AG10803 (cell line): ENCODE measurements at places on chromosomes 3 and 15.

GRCh38 chr3:197888511-197888910 is 61.5 kb upstream of the RPL35A start:
- no peak for DNase-seq

- peak; percentile 39 for DNase-seq
Observed at GRCh38 chr3:101182734-101183133, 137.6 kb downstream of the IMPG2 start.

GRCh38 chr15:33083232-33084081 is 111.1 kb downstream of the FMN1 start:
- DNase-seq = no peak

DNA sequence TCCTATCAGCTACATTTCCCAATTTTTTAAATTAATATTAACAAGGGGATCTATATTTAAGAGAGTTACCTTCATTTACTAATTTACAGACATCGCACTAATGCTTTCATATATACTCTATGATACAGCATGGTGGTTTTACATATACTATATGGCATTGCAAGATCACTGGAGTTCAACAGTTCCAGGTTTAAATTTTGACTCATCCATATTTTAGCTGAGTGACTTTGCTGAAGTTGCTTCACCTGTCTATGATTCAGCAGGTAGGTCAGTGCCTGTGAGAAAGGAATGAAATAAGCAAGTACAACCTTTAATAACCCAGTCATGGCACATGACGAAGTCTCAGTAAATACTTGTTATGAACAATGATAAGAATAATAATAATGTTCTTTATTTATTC is 211.1 kb downstream of the P3H2 start:
- no peak for DNase-seq

GRCh38 chr3:150765949-150766720 is 3.2 kb upstream of the SIAH2 start:
- peak; percentile 61 for DNase-seq

DNA sequence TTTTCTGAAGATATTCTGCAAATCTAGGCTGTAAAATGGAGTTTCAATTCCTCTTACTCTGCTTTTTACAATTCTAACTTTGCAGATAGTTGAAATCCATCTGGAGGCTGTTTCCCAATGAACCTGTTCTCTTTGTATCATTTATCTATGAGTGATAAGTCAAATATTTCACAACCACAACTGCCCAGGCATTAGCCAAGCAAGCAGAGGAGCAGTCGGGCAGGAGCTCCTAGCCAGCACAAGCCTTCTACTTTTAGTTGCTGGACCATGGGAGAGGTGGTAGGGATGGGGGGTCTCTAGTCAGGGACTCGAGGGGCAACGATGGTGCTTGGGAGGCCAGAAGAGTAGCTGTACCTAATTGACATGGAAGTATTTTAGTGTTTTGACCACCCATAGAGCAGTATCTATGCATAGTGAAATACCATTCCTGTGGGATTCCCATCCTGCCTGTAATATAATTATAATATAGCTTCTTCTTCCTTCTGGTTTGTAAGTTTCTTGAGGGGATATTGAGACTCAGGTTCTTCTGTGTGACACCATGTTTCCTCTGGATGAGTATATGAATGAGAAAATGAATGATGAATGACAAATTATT is 353.5 kb upstream of the IL12A start:
- peak; percentile 21 for DNase-seq

- DNase-seq = peak; percentile 92
Observed at GRCh38 chr3:191412759-191413158, 48.2 kb upstream of the PYDC2 start.

GRCh38 chr3:15339001-15339400 is 6.6 kb upstream of the SH3BP5 start:
- DNase-seq = no peak

- no peak for DNase-seq
Observed at GRCh38 chr15:41407341-41407740, 5.0 kb upstream of the NDUFAF1 start.

GRCh38 chr3:191338177-191338488 is 7.8 kb upstream of the UTS2B start:
- no peak for DNase-seq

DNA sequence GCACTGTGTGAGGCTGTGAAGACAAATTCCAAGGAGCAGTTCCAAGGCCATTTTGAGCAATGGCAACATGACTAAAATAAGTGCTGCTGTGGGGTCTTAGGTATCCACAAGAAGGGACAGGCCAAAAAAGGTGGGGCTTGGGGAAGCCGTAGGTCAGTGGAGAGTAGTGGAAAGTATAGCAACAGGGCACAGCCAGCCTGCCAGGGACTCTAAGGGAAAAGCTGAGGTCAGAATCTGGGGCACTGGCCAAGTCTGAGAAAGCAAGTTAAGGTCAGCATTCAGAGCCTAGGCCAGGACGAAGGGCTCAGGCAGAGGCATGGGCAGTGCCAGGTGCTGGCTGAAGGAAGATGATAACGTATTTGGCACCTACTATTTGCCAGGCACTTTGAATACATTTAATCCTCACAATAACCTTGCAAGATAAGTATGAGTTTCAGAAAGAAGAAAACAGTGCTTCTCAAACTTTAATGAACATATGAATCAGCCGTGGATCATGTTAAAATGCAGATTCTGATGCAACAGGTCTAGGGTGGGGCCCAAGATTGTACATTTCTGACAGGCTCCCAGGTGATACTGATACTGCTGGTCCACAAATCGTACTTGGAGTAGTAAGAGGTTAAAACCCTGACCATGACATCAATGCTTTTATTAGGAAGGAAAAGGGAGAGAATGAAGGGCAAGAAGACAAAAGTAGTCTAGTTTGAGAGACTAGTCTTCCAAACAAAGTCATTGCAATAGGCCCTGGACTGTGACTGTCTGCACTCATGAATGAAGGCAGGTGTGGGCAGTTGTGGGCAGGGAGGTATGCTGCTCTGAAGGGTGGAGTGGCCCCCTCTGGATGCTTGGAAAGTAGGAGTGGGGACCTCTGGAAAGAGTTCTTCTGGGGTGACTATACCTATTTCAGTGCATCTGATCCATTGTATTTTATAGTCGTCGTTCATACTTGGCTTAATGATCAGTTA is 106.3 kb upstream of the ANKRD28 start:
- DNase-seq = peak; percentile 2

DNA sequence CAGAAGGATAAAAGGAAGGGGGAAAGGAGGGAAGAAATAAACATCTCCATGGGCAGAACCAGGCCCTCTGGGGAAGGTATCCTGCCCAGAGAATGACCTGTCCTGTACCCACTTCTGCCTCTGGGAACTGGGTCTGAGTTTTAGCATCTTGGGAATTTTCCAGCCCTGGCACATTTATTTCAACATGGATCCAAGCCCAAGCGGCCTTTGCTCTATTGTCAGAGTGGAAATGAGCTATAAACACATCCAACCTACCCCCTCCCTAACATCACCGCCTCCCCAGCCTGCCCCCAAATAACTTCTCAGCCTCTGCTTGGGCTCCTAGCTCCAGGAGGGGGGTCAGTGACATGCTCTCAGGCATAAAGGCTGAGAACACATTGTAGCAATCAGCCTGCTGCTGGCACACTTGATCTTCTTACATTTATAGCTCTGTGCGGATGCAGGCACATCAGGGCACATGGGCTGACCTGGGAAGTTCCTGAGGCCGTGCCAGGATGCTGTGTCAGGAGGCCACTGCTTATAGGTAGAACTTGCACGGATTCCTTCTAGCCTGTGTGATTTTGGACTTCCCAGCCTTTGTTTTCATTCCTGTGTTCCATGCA is 4.6 kb upstream of the OXTR start:
- peak; percentile 27 for DNase-seq

- DNase-seq = no peak
Observed at GRCh38 chr3:30078736-30079135, 527.7 kb upstream of the TGFBR2 start.

DNA sequence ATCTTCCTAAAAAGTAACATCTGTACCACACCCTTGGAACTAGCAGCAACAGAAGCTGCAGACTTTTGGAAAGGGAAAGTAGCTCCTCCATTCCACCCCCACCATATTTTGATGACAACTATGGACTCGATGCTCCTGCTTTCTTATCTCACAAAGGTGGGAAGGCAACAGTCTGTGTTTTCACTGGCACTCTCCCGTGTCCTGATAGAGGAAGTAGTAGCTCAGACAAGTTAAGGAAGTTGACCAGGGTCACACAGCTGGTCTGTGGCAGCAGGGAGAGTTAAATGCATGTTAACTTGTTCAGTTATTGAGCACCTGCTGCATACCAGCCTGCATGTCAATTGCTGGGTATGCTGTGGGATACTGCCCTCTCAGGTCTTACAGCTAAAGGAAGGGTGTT is 33.1 kb downstream of the BHLHE40 start:
- no peak for DNase-seq

- no peak for DNase-seq
Observed at GRCh38 chr3:64129581-64129980, 95.7 kb downstream of the PRICKLE2 start.

GRCh38 chr15:67605871-67606270 is 63.4 kb downstream of the MAP2K5 start:
- DNase-seq = no peak

DNA sequence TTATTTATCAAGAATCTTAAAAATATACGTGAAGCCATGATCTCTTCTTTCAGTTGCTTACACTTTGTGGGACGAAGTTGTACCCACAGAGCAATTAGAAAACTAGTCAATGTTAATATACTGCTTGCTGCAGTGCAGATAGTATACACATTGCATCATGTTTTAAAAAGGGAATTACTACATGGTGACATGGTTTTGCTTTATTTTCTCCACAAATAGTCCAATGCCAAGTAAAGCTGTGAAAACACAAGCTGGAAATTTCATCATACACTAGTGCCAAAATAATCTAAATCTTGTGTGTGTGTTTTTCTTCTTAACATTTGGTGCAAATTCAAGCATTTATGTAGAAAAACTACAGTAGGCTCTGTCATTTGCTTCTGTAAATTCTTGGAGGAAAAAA is 233.0 kb downstream of the EPHA3 start:
- no peak for DNase-seq

- no peak for DNase-seq
Observed at GRCh38 chr3:16496008-16496407, 17.5 kb downstream of the RFTN1 start.

DNA sequence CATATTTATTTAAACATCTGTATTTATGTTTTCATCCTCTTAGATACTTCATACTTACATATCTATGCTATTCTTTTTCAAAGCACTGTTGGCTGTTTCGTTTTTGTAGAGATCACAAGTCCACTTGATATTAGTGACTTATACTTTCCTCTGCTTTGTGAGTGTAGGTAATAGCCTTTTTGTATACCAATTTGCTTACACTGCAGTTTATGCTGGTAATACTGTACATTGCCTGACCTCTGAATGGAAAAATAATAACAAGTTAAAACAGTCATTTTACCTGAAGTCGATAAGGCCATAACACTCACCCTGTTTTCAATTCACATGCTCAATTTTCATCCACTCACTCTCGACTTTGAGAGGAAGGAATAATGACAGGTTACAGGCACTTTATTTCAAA is 89.9 kb upstream of the NANOGP8 start:
- DNase-seq = no peak

- no peak for DNase-seq
Observed at GRCh38 chr3:184218814-184219213, 10.6 kb upstream of the VWA5B2 start.

DNA sequence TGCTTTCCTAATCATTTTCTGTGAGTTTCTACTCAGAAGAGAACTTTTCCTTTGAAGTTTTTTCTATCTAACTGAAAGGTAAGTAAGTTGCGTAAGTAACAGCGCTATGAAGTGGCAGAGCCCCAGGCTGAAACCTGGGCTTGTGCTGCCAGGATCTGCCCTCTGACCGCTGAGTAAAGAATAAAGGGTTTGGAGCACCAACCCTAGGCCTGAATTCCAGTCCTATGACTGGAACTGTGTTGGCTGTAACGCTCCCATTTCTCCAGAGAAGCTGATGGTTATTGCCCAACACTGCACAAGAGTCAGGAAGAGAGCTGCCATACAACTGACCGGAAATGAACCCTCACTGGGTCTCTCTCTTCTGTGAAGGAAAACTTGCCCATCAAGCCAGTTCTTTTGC is 87.0 kb downstream of the FOXB1 start:
- DNase-seq = peak; percentile 86

DNA sequence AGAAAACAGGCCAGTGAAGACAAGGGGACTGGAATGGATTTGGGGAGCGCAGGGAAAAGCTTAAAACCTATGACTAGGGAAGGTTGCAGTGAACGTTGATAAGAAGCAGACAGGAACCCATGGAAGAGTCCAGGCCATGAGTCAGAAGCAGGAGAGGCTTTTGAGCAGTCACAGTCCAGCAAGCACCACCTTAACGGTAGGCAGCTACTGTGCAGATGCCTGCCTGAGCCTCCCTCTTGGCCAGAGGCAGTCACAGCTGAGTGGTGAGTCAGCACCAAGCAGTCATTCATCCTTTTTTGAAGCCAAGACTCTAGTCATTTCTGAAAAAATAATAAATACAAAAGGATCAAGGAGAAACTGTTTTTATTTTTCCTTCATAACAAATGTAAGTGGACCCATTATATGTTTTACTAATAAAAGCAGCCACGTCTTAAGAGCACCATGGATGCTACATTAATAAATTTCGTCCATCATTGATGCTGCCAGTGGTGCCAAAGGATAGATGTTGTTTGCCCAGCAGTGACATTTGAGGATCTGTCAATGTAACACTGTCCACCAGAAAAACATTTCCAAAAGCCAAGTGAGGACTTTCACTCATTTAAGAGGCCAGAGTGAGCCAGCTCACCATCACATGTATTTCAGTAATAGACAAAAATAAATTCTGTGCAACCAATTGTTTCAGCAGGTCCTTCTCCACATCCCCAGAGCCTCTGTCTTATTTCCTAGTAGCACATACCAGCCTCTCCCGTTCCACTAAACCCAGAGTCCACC is 42.1 kb upstream of the ACTC1 start:
- DNase-seq = peak; percentile 69

DNA sequence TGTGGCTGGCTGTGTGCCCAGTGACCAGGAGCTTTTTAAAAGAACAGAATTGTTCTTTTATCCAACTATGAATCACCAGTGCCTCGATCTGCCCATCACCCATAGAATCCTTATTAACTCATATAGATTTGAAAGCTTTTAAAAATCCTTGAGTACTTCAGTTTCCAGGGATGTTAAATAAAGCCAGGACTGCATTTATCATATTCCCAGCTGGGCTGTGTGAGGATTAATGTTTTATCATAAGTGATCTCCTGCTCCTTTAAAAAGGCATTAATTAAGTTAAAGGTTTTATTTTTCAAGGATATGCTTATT is 234.0 kb downstream of the MYRIP start:
- peak; percentile 73 for DNase-seq

GRCh38 chr3:152538518-152538917 is 269.8 kb downstream of the MBNL1 start:
- no peak for DNase-seq

- peak; percentile 48 for DNase-seq
Observed at GRCh38 chr3:33355611-33356010, 78.4 kb downstream of the FBXL2 start.
